ENCODE measurements at places on chromosomes 3 and 15.

DNA sequence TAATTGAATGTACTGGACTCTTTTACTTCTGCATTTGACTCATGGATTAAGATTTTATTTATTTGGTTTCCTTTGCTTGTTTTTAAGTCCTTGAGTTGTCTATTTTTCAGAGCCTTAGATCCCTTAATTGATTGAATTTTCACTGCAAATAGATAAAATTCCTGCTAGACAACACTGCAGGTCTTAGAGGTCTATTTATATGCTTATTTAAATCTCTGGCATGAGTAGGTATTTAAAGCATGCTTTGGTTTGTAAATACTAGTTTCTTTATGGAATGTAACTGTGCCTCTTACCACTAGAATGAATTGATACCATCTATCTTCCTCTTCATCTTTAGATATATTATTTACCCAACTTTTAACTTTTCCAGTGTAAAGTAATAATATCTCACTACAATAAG lies 20.0 kb downstream of the PLSCR5 start:
- DNase-seq: no peak

GRCh38 chr3:44958386-44958785 lies 17.6 kb downstream of the ZDHHC3 start:
- DNase-seq: no peak

DNA sequence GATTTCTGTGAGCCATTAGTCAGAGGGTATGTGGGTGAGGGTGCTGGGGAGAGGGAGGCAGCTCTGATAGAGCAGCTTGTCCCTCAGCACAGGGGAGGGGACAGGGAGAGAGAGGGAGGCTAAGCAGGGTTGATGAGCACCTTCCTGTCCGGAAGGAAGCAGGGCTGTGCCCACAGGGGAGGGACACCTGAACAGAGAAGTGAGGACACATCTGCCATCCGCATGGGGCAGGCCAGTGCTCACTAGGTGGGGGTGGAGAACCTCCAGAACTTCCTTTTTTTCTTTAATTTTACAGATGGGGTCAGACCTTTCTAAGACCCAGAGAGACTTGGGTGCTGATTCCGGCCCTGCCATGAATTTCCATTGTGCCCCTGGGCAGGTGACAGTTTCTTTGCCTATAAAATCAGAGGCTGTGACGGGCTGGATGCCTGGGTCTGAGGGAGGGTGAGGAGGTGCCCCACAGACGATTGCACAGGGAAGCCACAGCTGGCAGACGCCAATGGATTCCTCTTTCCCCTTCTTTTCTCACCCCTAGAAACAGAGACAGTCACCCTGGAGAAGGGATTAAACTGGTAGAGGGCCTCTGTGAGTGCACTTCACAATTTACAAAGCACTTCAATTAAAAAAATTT lies 4.1 kb upstream of the TGM5 start:
- no peak for DNase-seq

- no peak for DNase-seq
Observed at GRCh38 chr3:106942051-106942450, 435.2 kb upstream of the CCDC54 start.

GRCh38 chr3:17510265-17510664 lies 232.2 kb downstream of the TBC1D5 start:
- no peak for DNase-seq

DNA sequence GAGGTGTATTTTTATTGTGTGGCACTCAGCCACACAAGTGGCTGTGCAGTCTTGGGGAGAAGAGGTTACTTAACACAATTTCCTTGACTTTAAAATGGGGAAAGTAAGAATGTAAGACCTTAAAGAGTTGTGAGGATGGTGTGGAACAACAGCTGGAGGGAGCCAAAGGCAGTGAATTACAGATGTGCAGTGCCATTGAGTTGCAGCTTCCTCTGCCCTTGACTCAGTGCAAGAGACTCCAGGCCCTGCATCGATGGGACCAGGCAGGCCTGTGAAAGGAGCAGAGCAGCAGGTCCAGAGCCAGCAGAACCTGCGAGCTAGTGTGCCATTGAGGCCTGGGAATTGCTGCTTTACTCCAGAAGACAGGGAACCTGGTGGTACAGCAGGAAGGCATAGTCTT lies 27.2 kb downstream of the EEFSEC start:
- DNase-seq: no peak

GRCh38 chr15:59166601-59167265 lies 39.9 kb upstream of the LDHAL6B start:
- DNase-seq: no peak

- peak; percentile 65 for DNase-seq
Observed at GRCh38 chr3:152269831-152270734, 1.4 kb downstream of the MBNL1 start.

DNA sequence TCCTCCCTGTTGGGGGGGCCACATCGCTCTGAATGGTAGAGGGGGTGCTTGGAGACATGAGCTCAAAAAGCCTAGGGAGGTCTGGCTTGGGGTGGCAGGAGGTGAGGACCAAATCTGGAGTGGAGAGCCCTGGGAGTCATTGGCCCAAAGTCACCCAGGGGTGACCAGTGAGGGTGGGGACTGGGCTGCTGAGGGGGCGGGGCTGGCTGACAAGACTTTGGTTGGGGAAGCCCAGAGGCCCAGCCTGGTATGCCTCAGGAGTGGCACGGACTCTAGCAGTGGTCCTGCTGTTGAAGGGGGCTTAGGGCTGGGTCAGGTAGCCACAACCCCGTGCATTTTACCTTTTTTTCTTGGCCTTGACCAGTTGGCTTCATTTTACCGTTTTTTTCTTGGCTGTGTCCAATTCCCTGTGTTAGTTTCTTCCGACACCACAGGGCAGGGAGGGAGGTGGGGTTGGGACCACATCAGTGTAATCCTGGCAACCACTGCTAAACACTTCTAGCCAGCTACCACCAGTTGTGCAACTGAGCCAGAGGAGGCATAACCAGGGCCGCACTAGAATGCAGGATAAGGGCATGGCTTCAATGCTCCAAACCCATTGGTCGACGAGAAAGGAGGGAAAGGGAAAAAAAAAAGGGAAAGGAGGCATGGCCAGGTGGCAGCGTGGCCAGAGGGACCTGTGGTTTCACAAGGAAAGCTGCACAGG lies 105.3 kb upstream of the C2CD4B start:
- DNase-seq: no peak

GRCh38 chr3:73148682-73149081 lies 87.2 kb downstream of the EBLN2 start:
- DNase-seq: no peak

DNA sequence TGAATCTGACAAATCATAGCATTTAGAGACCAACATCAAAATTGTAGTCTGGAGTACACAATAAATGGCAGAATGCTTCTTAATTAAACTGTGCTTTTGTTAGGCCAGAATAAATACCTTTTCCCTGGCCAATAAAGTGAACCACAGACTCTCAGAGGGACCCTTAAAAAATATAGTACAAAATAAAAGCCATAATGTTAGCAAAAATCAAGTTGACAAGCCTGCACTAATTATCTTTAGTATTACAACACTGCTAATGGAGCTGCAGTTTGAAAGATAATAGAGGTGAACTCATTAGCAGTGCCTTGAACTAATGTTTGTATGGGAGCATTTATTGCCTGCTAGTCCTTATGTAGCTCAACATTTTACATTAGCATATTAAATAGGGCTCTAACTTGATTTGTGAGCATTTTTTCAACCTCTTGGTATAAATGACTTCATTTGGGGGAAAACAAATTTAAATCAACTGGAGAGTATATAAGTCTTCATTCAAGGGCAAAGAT lies 801.3 kb downstream of the EPHA3 start:
- no peak for DNase-seq

GRCh38 chr3:195583831-195584542 lies at the start of gene APOD:
Gene APOD (minus strand): TSS chr3:195583940. CDS start chr3:195579461, 4,479 bp downstream.
- no peak for DNase-seq

- DNase-seq: no peak
Observed at GRCh38 chr3:82259994-82260393, 498.5 kb upstream of the GBE1 start.

- DNase-seq: no peak
Observed at GRCh38 chr15:66730168-66731021, 28.4 kb downstream of the SMAD6 start.

DNA sequence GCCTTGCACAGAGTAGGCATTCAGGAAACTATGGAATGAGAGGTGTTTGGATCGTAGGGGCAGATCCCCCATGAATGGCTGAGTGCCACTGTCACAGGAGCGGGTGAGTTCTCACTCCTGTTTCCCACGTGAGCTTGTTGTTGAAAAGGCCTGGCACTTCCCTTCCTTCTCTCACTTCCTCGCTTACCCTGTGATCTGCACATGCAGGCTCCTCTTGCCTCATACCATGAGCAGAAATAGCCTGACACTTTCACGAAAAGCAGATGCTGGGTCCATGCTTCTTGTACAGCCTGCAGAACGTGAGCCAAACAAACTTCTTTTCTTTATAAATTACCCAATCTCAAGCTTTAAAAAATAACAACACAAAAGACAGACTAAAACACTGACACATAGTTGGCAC lies 55.4 kb downstream of the AGBL1 start:
- no peak for DNase-seq

DNA sequence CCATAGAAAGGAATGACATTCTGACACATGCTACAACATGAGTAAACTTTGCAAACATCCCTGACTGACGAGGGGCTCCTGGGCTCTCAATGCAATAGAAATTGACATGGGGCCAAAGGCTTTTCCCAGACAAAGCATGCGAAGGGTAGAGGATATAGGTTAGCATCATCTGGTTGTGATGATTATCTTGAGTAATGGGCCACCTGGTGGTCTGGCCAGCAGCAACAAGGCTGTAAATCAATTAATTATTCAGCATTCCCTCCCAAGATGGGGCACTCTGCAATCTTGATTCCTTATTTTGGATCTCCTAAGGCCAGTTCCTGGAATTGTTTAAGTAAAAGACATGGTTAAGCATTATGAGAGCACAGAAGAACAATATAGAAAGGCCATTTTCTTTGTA lies 99.2 kb downstream of the AGBL1 start:
- DNase-seq: no peak

- no peak for DNase-seq
Observed at GRCh38 chr3:159761848-159762635, 226.6 kb upstream of the IL12A start.

DNA sequence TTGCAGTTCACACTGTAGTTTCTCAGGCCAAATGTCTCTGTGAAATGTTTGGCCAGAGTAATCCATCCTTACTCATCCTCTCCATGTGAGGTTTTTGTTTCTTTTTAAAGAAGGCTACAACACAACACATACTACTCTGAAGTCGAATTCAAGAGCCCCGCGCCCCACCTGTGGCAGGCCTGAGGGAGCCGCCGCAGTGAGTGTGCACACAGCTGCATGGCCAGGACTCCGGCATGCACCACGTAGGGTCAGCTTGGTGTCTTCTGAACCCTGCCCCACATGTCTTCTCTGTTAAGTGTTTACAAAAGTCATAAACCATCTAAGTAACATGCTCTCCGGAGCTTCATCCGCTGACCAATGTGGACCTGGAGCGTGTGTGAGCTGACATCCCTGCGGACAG lies 58.7 kb downstream of the PGPEP1L start:
- DNase-seq: no peak

DNA sequence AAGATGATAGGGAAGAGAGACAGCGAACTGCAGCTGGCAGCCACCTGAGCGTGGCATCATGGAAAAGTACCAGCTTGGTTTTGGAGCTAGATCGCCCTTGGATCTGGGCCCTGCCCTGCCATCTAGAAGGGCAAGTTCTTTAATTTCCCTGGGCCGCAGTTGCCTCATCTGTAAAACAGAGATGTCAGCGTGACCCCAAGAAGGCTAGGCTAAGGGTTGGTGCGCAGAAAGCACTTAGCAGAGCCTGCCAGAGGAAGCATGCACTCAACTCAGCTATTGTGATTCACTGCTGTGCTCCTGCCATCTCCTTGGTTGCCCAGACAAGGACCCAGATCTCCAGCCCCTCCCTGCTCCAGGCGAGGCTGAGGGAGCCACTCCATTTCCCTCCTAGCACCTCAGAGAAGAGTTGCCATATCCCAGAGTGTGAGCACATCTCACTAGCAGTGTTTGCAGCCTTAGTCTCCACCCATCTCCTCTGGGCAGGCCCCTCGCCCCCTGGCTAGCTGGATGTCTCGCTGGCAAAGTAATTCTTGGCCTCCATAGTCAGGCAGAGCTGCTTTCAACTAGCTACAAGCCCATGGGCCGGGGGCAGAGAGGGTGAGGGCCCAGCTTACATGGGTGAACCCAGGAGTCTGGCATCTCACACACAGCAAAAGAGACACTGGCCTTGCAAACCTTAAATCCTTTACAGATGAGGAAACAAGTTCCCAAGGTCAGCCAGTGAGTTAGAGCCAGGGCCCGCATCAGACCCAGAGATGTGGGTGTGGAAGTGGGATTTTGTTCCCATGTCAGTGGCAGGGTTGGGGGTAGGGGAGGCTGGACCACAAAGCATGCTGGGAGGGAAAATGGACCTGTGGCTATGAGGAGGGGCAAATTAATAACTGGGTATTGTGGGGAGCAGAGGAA lies 280.7 kb upstream of the TLE3 start:
- DNase-seq: peak; percentile 23

GRCh38 chr3:89144080-89144479 lies 36.7 kb downstream of the EPHA3 start:
- DNase-seq: no peak

DNA sequence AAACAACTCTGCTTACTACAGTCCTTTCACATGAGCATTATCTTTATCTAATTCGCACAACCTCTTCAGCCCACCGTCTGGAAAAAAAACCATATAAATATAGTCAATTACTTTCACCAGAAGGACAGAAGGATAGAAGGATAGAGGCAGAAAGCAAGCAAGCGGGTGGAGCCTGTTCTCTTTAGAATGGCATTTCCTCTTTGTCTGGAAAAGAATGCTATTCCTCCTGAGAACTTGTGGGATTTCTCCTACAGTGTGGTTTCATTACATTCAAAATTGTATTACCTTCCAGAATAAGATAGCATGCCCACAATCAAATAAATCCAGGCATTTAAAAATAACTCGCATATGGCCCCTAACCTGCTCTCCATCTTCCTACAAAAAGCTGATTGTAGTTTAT lies 23.1 kb downstream of the SLC30A4 start:
- no peak for DNase-seq

DNA sequence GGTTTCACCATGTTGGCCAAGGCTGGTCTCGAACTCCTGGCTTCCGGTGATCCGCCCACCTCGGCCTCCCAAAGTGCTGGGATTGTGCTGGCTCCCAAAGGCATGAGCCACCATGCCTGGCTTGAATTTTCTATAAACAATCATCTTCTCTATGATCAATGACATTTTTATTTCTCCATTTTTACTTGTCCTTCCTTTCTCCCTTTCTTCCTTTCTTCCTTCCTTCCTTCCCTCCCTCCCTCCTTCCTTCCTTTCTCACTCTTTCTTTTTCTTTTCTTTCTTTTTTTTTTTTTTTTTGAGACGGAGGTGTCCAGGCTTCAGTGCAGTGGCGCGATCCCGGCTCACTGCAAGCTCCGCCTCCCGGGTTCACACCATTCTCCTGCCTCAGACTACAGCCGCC lies 8.6 kb upstream of the KPNA1 start:
- no peak for DNase-seq

Data from activated T-cell treated with anti-CD3 and anti-CD28 coated beads, Interleukin-2, amount 50 U/mL, for 24 hours (primary cell).